ENCODE measurements at places on chromosomes 13 and 19.

GRCh38 chr19:35908010-35908441, at the start of gene TYROBP:
TYROBP (minus strand) TSS chr19:35908295; CDS start chr19:35908228, 67 bp downstream.
- no peak for DNase-seq

- no peak for DNase-seq
These were observed 37.1 kb upstream of the XPO4 start for GRCh38 chr13:20939662-20940061.

DNA sequence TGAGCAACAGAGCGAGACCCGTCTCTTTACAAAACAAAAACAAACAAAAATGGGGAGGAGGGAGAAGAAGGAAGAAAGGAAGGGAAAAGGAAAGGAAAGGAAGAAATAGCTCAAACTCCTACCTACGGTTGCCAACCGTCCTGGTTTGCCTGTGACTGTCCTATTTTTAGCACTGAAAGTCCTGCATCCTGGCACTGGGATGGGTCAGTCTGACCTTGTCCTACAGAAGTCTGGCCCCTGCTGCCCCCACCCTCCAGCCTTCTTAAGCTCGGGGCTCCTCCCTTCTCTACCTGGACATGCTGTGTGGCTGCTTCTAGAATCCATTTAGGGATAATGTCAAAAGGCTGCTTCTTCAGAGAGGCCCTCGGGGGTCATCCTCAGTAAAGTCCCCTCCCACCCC, 1.2 kb upstream of the STXBP2 start:
- no peak for DNase-seq

DNA sequence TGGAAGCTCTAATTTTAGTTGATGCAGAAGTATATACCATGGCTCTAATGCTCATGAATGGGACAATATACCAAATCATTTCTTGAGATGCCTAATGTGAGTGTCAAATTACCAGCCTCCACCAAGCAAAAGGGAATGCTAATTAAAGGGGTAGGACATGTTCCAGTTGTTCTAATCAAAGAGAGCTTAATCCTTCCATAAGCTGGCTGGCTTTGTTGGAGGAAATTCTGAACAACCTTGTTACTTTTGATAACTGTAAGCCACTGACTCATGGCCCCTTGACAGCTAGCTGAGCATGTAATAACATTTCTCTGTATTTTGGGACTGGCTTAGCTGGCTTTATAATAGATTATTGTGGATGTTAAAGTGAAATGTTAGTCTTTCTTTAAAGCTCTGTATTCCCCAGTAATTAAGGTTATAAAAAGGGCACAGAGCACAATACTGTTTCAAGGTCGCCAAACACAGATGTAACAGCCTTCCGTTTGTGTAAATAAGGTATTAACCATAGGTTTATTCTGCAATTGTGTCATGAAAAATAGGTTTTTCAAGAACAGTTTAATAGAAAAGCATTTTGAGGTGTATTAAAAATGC, 1194.0 kb downstream of the PCDH9 start:
- DNase-seq = no peak

GRCh38 chr19:13117176-13117771, 734 bp upstream of the TRMT1 start:
- DNase-seq = no peak

GRCh38 chr19:33254245-33254824, 28.7 kb upstream of the SLC7A10 start:
- DNase-seq = no peak

DNA sequence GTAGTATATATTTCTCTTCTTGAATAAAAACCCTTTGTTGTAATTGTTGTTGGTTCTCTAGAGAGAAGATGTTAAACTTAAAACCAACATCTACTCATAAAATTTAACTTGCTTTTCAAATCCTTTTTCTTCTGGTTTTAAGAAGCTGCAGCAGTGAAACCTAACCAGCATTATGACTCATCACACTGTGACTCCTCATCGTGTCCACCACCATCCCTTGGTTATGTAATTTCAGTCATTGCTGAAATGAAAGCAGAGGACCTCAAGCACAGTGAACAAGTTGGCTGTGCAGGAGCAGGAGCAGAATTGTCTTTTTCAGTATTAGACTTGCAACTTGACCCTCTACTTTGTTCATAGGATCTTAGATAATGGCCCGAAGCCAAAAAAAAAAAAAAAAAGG, 64.9 kb upstream of the HTR2A start:
- DNase-seq = no peak

- DNase-seq = no peak
These were observed 15.3 kb downstream of the ZBTB7A start for GRCh38 chr19:4051175-4052101.

GRCh38 chr19:7575434-7576040, 20.1 kb upstream of the CAMSAP3 start:
- no peak for DNase-seq

DNA sequence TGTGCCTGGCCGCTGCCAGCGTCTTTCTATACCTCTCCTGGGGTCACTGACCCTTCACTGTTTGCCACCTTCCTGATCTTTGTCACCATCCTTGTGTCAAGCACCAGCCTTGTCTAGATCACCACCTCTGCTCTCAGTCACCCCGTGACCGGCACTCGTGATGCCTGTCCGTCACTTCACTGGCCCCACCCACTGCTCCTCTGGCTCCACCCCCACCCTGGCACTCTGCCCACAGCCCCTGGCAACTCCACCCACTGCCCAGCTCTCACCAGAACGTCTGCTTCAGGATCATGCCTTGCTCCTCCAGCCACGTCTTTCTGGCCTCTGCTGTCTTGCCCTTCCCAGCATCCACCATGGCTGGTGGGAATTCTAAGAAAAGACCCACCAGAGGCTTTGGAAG, 24.8 kb upstream of the PLA2G4C start:
- peak; percentile 16 for DNase-seq
